ENCODE measurements at places on chromosomes 1 and 21. TPM values are rescaled to one million over a fixed set of nuclear protein-coding genes. Genes with fewer than 3 reads are reported as not detected.
A peak's percentile ranks its signal among the peaks of the same experiment; 100 is the strongest.

DNA sequence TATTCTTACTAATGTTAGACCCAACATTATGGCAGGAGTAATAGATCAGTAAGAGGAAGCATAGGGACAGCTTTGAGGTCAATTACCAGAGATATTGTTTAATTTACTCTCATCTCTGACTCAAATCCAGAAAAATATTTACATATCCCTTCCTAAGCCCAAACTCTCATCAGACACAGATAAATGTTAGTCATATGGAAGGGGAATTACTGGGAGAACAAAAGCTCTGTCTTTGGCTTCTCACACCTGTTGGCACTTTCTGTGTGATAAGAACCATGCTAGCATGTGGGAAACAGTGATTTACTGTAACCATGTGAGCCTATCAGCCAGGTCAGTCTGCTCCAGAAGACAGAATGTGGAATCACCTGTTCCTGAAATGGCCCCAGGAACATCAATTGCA is 72.4 kb downstream of the DUSP10 start:
- no peak for DNase-seq
- H3K36me3 ChIP-seq = no peaks in the 10 kb centered on the region
- no peak overlapping the region for H3K27ac ChIP-seq

DNA sequence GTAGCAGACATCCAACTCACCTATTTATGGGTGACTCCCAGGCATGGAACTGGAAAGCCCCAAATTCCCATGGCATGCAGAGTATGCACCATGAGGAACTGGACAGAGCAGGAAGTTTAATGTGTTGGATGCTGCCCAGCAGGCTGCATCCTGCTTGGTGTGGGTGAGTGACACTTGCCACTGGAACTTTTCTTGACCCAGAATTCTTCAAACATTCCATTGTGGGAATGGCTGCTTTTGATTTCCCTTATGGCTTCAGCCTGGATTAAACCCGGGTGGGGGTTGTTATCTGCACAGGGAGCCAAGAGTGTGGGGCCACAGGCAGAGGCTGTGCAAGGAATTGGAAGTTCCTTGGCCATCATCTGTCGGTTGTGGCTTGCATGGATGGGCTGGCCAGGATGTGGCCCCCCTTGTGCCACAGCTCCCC is 26.9 kb upstream of the BACE2 start:
- DNase-seq = no peak
- H3K4me3 ChIP-seq = no peak overlapping the region
- H3K4me1 ChIP-seq = no peaks in the 10 kb centered on the region
- no peaks in the 10 kb centered on the region for H3K36me3 ChIP-seq
- H3K27me3 ChIP-seq = no peaks in the 10 kb centered on the region

DNA sequence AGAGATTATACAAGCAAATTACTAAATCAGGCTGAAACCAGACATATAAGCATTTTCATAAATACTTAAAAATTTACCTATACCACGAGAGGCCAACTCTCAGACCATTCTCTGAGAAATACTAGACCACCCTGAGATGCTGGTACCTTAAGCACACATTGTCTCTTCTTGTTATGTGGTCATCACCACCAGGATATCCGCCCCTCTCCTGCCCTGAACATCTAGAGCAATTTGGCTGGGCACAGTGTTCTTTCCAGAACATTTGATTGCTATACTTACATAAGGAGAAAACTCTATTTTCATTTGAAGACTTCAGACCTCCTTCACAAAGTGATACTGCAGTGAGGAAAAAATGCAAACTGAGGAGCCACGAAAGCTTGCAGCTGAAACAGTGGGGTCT is 36.2 kb upstream of the DUSP10 start:
- no peak overlapping the region for H3K27ac ChIP-seq
- no peaks in the 10 kb centered on the region for H3K36me3 ChIP-seq
- no peaks in the 10 kb centered on the region for H3K4me1 ChIP-seq
- no peak for DNase-seq

DNA sequence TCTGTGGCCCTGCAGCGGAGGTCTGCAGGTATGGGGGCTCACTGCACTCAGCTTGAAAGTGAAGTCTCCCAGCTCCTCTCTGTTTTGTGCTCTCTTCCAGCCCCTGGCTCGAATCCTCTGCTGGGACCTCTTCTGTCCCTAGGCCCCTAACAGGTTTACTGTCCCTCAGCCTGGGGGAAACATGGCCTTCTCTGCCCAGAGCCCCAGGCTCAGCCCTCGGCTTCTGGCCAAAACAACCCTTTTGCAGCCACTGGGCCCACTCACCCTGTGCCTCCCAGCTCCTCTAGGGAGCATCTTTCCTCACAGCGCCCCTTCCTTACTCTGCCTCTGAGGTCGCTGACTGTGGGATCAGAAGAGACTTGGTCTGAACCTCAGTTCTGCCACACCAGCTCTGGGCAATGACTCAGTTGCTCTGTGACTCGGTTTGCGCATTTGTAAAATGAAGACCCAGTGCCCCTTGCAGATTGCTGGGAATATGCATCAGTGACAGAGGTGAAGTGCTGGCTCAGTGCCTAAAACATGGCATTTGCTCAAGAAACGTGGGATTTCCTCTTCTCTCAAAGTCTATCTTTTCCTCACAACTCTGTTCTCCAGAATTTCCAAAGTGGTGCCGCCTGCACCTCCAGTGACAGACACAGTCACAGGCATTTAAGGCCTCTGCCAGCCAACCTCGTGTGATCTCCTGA is 26.5 kb upstream of the TENT5C start:
- H3K4me3 ChIP-seq = no peak overlapping the region
- H3K27me3 ChIP-seq = no peaks in the 10 kb centered on the region
- DNase-seq = no peak
- H3K36me3 ChIP-seq = no peaks in the 10 kb centered on the region

DNA sequence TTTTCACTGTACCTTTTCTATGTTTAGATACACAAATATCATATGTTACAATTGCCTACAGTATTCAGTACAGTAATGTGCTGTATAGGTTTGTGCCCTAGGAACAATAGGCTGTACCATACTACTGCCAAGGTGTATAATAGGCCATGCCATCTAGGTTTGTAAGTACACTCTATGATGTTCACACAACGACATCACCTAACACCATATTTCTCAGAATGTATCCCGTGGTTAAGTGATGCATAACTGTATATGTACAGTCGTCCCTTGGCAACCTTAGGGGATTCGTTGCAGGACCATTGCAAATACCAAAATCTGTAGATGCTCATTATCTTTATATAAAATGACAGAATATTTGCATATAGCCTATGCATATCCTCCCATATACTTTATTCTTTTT is 5.8 kb upstream of the SSR2 start:
- no peaks in the 10 kb centered on the region for H3K27me3 ChIP-seq
- H3K27ac ChIP-seq = no peak overlapping the region
- no peak for DNase-seq
- H3K4me1 ChIP-seq = peaks cover 7% of the 10 kb centered on the region

- no peak within 1 kb of the TSS for H3K27ac ChIP-seq
- H3K27me3 ChIP-seq = no peaks in the 10 kb centered on the region
- peaks cover 24% of the 10 kb centered on the region for H3K4me1 ChIP-seq
- H3K36me3 ChIP-seq = no peaks in the 10 kb centered on the region
- DNase-seq = no peak
Observed at GRCh38 chr1:32250893-32251716, at the start of gene LCK. TSS of gene LCK (plus strand) at chr1:32251265. CDS start at chr1:32274330, 23,065 bp downstream.

DNA sequence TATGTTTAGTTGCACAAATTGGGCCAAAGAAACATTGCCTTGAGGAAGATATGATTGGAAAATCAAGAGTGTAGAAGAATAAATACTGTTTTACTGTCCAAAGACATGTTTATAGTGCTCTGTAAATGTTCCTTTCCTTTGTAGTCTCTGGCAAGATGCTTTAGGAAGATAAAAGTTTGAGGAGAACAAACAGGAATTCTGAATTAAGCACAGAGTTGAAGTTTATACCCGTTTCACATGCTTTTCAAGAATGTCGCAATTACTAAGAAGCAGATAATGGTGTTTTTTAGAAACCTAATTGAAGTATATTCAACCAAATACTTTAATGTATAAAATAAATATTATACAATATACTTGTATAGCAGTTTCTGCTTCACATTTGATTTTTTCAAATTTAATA is 43.0 kb downstream of the CD46 start:
- no peak overlapping the region for H3K4me3 ChIP-seq
- DNase-seq = no peak

DNA sequence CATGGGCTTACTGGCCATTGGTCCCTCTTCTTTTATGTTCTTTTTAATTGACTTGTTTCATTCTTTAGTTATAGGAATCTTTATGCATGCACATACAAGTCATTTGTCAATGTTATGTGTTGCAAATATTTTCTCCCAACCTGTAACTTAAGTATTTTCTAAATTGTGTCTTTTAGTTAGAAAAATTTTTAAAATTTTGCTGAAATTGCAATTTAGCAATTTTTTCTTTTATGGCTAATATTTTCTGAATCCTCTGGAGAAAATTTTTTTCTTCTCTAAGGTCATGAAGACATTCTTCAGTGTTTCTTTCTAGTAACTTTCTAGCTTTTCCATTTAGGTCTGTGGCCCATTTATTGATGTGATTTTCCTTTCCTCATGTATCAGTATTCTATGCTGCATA is 48.9 kb upstream of the TENT5C start:
- H3K27ac ChIP-seq = no peak overlapping the region
- H3K4me3 ChIP-seq = no peak overlapping the region
- no peak for DNase-seq
- H3K27me3 ChIP-seq = no peaks in the 10 kb centered on the region

DNA sequence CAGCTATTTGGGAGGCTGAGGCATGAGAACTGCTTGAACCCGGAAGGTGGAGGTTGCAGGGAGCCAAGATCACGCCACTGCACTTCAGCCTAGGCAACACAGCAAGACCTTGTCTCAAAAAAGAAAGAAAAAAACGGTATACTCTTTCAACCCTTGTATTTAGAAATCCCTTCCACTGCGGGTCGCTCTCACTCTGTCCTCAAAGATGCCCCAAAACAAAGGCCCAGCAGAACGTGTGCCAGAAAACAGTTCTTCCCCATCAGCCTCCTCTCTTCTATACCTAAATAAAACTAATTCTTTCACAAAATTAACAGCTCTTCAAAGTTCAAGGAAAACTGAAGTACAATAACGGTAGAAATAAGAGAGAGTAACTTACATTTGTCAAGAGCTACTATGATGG is 13.2 kb downstream of the SETD4 start:
- H3K4me1 ChIP-seq = no peaks in the 10 kb centered on the region
- no peaks in the 10 kb centered on the region for H3K27me3 ChIP-seq
- no peak overlapping the region for H3K27ac ChIP-seq
- H3K4me3 ChIP-seq = no peak overlapping the region
- DNase-seq = no peak

DNA sequence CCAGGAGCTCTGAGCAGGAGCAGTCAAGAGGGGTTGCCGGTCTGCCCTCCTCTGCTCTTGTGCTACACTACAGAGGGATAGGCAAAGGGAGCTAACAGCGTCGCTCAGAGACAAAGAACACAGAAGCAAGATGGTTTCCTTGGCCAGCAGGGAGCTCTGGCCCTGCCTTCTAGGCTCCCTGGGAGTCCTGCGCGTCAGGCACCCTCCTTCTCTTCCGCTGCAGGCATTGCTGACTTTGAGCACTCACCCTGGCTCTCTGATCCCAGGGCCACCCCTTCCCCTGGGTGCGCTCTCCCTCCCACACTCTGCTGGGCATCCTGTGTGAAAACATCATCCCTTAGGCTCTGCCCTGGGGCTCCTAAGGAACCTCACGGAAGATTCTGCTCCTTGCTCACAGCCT is 489 bp downstream of the TNNI1 start:
- no peaks in the 10 kb centered on the region for H3K36me3 ChIP-seq
- H3K27me3 ChIP-seq = no peaks in the 10 kb centered on the region
- H3K4me3 ChIP-seq = no peak overlapping the region
- DNase-seq = no peak

- H3K27me3 ChIP-seq = no peaks in the 10 kb centered on the region
- peaks cover 61% of the 10 kb centered on the region for H3K36me3 ChIP-seq
- H3K27ac ChIP-seq = peak overlapping the region; percentile 57
- DNase-seq = no peak
Observed at GRCh38 chr1:43975249-43975961, 645 bp downstream of the ATP6V0B start.

DNA sequence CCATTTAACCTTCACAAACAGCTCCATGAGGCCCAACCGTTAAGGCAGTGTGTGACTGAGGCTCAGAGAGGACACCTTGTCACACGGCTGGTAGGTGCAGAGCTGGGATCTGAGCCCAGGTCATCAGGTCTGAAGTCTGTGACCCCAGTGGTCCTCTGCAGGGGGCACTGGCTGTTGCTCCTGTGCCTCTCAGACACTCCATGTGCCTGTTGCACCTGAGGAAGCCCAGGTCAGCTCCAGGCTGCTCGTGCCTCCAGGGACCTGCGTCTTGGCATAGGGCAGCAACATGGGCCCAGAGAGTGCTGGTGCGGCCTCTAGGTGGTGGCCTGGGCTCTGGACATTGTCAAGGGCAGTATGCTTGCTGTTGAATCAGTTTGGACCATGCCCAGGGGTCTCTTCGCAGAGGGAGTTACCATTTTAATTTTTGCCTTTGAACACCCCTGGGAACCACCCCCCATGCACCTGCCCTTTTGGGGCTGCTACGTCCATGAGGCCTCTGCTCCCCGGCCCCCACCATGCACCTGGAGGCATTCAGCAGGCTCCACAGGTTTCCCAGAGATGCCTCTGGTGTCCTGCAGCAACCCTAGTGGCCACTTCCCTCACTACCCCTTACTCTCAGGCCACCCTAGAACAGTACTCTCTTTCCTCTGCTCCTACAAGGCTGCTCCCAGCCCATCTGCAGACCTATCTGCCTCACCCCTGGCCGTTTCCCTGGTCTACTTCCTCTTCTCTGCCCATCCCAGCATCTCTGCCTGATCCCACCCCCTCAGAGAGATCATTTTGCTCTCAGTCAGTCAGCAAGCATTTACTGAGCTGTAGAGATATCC is 25.2 kb upstream of the EPS8L3 start:
- peaks cover 67% of the 10 kb centered on the region for H3K4me1 ChIP-seq
- no peaks in the 10 kb centered on the region for H3K27me3 ChIP-seq
- H3K27ac ChIP-seq = no peak overlapping the region
- H3K36me3 ChIP-seq = no peaks in the 10 kb centered on the region
- H3K4me3 ChIP-seq = no peak overlapping the region

GRCh38 chr1:180360333-180361075 is 130.4 kb downstream of the LHX4 start:
- H3K27ac ChIP-seq = peak overlapping the region; percentile 46
- DNase-seq = peak; percentile 19
- peaks cover 5% of the 10 kb centered on the region for H3K4me1 ChIP-seq
- H3K27me3 ChIP-seq = no peaks in the 10 kb centered on the region
- no peak overlapping the region for H3K4me3 ChIP-seq

GRCh38 chr1:201850053-201850397 is 21.1 kb downstream of the IPO9 start:
- H3K4me3 ChIP-seq = no peak overlapping the region
- peaks cover 21% of the 10 kb centered on the region for H3K4me1 ChIP-seq
- peaks cover 72% of the 10 kb centered on the region for H3K36me3 ChIP-seq
- no peaks in the 10 kb centered on the region for H3K27me3 ChIP-seq
- DNase-seq = peak; percentile 74
- peak overlapping the region; percentile 67 for H3K27ac ChIP-seq

GRCh38 chr21:44505673-44506278 is 34.2 kb downstream of the KRTAP10-1 start:
- no peaks in the 10 kb centered on the region for H3K27me3 ChIP-seq
- no peaks in the 10 kb centered on the region for H3K4me1 ChIP-seq
- no peak overlapping the region for H3K27ac ChIP-seq
- no peak overlapping the region for H3K4me3 ChIP-seq
- H3K36me3 ChIP-seq = no peaks in the 10 kb centered on the region

GRCh38 chr1:75996196-75996595 is 64.0 kb upstream of the ASB17 start:
- DNase-seq = no peak
- H3K4me3 ChIP-seq = no peak overlapping the region
- no peaks in the 10 kb centered on the region for H3K4me1 ChIP-seq
- no peaks in the 10 kb centered on the region for H3K27me3 ChIP-seq

Gene C8A
- not detected for total RNA-seq

Gene LCE1A
- total RNA-seq = not detected

Gene TSPEAR
- total RNA-seq = not detected

All from SJSA1 (cell line).